ENCODE measurements at places on chromosomes 11 and 22.

GRCh38 chr22:41334951-41335635, 33.8 kb downstream of the ZC3H7B start:
- no peak for DNase-seq

DNA sequence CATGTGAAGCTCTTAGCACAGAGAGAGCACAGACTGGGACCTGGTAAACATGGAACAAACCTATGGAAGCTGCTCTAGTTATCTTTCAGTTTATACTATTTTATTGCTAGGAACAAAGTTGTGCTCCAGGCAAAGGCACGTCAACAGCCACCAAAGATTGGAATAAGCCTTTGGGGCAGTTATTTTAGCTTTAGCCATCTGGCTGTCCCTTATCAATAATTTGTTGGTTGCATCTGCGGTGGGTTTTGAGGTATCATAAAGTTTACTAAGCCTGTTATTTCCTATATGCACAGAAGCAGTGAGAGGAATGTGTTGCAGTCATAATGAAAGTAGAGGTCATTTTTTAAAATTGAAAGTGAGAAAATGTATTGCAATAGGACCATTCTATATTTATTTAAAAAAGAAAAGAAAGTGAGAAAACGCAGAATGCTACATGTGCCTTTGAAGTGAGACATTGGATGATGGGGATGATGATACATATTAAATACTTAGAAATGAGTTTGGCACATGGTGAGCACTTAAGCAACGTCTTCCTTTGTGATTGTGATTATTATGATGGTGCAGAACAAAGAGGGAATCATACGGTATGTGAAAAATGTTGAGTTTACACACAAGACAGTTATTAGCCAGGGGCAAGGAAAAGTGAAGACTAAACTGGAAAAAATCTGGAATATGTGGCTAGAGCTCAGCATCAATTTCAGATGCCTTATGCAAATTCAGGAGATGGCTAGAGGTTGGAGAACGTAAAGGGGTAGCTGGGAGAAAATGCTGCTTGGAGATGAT, 58.3 kb downstream of the PRR5L start:
- peak; percentile 65 for DNase-seq

DNA sequence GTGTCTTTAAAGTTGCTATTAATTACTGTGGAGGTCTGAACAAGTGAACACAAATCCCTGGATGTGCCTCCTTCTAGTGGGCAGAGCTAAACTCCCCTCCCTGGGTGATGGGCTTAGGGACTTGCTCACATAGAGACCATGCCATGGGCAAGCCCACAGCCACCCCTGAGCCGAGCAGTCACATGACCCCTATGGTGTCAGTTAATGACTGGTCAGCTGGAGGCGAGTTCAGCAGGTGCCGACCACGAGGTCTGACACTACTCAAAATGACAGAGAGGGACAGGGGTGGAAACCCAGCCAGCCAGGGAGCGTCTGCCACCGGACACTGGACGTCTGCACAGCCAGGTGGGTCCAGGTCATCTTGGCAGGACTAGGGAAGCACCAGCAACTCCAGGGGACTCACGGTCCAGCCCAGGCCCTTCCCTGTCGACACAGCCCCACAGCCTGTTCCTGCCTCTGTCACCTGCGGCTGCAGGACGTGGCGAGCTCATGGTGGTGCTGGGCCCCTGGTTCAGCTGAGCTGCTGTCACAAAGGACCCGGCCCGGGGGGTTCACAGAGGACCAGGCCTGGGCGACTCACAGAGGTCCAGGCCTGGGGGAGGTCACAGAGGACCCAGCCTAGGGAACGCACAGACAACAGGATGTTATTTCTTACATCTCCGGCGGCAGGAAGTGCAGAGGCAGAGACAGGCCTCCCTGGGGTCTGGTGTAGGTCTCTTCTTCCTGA, 135.0 kb downstream of the BRD1 start:
- no peak for DNase-seq

GRCh38 chr11:85679576-85679975, 6.4 kb downstream of the CCDC89 start:
- no peak for DNase-seq

DNA sequence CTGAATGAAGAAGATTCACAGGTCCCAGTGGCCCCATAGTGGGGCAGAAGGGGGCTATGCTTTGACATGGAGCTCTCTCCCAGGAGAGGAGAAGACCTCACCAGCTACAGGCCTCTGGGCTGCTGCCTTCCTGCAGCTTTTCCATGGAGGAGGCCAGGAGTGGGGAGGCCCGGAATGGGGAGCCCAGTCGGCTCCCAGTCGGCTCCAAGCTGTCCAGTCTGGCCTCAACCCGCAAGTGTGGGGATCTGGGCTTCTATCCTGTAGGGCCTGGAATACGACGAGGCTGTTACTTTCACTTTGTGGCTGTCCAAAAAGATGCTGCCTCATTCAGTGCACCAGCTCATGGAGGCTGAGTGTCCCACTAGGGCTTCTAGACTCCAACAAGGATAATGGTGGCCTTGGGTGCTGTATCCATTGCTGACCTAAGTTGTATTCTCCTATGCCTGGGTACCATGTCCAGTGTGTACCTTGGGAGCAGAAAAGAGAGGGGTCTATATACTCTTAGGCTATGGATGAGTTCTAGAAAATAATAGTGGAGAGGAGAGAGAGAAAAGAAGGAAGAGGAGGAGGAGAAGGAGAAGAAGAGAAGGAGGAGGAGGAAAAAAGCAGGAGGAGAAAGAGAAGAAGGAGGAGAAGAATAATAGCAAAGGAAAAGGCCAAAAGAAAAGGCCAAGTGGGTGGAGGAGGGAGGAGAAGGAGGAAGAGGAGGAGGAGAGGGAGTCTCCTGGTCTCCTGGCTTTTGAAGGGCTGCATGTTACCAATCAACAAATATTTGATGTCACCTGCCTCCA, 1.1 kb downstream of the MYO18B start:
- DNase-seq, result no peak

GRCh38 chr11:38089726-38090125, 1491.7 kb upstream of the RAG2 start:
- DNase-seq, result no peak

DNA sequence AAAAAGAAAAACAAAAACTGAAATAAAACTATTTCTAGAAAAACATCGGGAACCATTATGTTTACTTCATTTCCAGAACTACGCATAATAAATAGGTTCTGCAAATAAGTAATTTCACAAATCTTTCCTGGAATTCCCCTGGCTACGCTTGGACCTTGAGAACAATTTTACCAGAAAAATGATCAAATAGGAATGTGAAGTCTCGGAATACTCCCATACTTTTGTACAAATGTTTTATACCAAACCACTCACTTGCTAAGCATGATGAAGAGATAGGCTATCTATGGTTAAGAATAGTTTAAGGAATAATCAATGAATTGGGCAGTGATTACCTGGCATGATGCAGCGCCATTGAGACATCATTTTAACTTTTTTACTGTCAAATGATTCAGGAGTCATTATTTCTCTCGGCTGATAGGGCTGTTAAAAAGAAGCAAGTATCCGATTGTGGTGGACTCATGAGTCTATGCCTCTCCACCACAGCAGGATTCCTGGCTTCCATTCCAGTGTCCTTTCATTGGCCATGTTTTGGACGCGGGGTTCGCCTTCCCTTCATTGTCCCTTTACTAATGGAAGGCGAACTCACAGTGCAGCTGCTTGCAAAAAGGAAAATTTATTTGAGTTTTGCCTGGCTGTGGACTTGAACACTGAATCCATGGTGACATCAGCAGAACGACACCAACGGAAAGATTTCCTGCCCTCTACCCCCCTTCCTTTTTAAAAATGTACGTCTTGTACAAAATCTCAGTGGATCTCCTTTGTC, 39.9 kb upstream of the BLID start:
- DNase-seq, result no peak
